Stimulated activated CD8-positive, alpha-beta memory T cell treated with anti-CD3 and anti-CD28 coated beads, Interleukin-2, amount 100 ng/mL, for 1 hour (primary cell): ENCODE measurements at places on chromosomes 3 and 15.

GRCh38 chr15:60124460-60125070, 120.5 kb downstream of the FOXB1 start:
- DNase-seq, result no peak

- DNase-seq, result no peak
Observed at GRCh38 chr15:45573961-45574629, 13.1 kb upstream of the BLOC1S6 start.

- DNase-seq, result peak; percentile 41
Observed at GRCh38 chr15:70486451-70487386, 276.6 kb downstream of the UACA start.

GRCh38 chr3:50192689-50193141, 1.3 kb downstream of the GNAT1 start:
- peak; percentile 70 for DNase-seq

GRCh38 chr3:86930831-86931230, 60.1 kb downstream of the VGLL3 start:
- no peak for DNase-seq

DNA sequence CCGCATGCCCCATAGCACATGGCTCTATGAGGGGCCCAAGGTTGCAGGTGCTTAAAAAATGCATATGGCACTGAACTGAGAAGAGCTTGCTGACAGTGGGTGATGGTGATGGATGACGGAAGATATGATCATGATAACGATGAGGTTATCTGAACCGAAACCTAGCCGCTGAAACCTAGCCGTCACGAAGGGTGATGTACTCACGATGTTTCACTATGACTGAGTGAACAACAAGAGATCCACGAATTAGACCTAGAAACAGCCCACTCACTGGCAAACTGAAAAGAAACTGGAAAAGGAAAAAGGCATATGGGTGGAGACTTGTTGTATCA, 57.6 kb upstream of the BCL6 start:
- no peak for DNase-seq

DNA sequence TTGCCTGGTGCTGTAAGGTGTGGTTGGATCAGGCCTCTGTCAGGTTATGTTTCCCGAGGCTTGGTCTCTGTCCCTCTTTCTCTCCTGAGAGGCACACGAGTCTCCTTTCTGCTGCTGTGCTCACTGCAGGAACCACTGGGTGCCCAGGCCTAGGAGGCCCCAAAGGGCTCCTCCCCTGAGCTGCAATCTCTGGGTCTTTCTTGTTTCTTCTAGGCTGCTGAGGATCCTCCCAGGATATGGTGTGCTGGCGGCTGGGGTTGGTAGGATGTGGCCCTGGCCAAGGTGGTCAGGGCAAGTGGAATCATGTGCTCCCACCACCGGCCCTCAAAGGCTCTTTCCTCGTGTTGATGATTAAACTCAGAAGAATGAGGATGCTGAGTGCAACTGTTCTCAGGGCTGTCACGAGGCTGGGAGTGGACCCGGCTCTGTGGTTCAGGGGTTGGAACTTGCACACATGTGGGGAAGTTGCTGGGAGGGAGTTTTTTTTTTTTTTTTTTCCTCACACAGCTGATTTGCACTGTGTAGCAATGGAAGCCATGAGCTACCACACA, 43.6 kb upstream of the CTSH start:
- DNase-seq, result no peak

- DNase-seq, result no peak
Observed at GRCh38 chr15:29130476-29130875, 139.1 kb downstream of the NSMCE3 start.
